Daoy (cell line): ENCODE measurements at places on chromosomes 13 and 19. TPM values are rescaled to one million over a fixed set of nuclear protein-coding genes. Genes with fewer than 3 reads are reported as not detected.

DNA sequence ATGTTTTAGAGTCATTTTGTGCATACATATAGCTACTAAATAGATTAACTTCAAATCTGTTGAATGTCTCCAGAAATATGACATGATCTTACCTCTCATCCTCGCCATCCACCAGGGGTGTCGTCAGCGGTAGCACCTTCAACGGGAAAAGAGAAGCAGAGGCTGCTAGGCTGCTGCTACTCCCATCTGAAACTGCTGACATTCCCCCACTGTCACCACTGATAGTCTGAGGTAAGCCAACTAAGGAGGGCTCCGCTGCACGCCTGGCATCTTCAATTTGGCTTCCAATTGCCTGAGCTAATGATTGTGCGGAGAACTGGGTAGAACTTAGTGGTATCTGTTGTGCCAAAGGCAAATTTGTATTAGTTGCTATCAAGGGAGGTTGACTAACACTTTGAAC lies 3.1 kb downstream of the TSC22D1 start:
- DNase-seq, result no peak

- DNase-seq, result no peak
Observed at GRCh38 chr13:88526186-88526852, 855.1 kb downstream of the SLITRK5 start.

GRCh38 chr19:1508507-1508856 lies 4.3 kb downstream of the ADAMTSL5 start:
- no peak for DNase-seq

GRCh38 chr19:23403581-23404324 lies 8.5 kb upstream of the ZNF91 start:
- DNase-seq, result no peak

- no peak for DNase-seq
Observed at GRCh38 chr13:66534561-66534960, 695.6 kb downstream of the PCDH9 start.

DNA sequence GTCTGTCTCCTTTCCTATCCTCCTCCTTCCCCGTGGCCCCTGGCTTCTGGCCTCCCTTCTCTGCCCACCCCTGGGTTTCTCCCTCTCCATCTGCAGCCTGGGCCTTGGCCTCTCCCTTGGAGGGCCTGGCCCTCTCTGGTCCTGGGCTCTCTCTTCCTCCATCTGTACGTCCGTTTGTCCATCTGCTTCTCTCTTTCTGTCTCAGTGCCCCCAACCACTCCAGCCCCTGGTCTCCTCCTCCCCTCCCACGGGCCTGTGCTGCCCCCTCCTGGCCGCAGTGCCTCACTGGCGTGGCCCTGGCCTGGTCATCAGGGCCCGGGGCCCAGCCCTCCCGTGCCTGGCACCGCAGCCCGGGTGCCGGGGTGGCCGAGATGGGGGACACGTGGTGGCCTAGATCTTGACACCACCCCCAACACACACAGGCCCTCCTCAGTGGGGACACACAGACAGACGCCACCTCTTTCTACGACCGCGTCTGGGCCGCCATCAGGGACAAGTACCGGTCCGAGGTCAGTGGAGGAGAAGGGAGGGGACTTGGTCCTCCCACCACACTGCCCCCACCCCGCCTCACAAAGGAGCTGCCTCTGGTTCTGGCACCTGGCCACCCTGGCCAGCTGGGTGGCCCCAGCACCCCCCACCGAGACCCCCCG lies 11.3 kb downstream of the PRKCSH start:
- peak; percentile 59 for DNase-seq

DNA sequence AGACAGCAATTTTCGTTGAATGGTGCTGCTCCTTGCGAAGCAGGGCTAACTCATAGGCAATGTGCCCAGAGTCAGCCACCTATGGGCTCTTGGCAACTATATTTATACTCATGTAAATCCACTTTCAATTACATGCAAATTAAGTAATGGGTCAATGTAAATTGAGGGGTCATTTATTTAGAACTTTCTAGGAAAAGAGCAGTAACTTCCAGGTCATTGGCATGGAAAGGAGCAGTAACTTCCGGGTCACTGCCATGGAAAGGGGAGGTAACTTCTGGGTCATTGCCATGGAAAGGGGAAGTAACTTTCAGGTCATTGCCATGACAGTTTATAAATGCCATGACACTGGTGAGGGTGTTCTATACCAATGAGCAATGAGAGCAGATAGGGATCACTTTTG lies 11.6 kb downstream of the KLK4 start:
- DNase-seq, result no peak

GRCh38 chr19:19613506-19613905 lies 5.0 kb downstream of the PBX4 start:
- peak; percentile 31 for DNase-seq

DNA sequence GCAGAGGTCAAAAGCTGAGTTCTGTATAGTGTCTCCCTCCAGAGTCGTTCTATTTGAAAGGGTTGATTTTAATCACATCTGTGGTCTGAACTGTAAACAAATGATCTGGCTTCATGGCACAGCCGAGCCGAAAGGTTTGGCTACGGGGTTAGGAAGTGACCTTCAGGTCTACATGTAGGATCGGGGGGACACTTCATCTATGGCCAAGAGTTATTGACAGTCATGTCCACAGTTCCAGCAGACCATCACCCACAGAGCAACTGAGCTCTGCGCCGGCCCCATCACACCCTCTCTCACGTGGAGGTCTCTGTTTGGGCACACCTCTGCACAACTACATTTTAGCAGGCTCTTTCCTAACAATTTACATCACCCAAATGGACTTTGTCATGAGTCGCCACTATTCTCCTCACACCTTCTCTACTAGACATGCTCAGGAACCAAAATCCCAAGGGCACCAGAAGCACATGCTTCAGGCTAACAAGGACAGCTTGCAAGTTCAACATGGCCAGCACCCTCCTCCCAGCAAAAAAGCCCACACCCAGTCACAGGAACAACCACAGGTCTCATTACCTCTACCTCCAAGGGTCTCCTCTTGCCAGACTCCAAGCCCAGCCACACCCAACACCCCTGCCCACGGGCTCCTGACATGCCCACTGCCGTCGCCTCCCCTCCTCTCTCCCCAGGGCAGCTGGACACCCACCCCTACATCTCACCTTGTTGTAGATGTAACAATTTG lies 36.1 kb upstream of the EPHX3 start:
- no peak for DNase-seq

- no peak for DNase-seq
Observed at GRCh38 chr13:38045278-38046048, 175.9 kb upstream of the TRPC4 start.

DNA sequence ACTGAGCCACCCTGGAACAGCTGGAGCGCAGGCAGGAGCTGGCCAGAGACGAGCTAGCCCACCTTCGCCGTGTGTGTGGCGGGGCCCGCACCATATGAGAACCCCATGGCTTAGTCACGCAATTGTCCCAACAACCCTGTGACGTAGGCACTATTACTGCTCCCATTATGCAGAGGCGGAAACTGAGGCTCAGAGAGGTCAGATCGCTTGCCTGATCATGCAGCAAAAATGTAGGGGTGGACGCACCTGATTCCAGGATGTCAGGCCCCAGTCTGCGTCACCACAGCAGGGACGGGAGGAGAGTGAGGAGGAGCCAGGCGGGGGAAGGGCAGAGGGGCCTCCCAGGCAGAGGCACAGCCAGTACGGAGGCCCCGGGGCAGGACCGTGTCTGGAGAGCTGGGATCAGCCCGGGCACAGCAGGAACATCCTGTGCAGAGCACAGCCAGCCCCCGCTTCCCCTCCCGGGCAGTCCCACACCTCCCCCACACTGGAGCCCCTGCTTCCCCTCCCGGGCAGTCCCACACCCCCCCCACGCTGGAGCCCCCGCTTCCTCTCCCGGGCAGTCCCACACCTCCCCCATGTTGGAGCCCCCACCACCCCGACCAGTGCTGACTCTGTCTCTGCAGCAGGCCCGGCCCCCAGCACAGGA lies 16.7 kb downstream of the PIP5K1C start:
- DNase-seq, result peak; percentile 79

GRCh38 chr19:13071444-13072187 lies 31.0 kb downstream of the LYL1 start:
- DNase-seq, result no peak

DNA sequence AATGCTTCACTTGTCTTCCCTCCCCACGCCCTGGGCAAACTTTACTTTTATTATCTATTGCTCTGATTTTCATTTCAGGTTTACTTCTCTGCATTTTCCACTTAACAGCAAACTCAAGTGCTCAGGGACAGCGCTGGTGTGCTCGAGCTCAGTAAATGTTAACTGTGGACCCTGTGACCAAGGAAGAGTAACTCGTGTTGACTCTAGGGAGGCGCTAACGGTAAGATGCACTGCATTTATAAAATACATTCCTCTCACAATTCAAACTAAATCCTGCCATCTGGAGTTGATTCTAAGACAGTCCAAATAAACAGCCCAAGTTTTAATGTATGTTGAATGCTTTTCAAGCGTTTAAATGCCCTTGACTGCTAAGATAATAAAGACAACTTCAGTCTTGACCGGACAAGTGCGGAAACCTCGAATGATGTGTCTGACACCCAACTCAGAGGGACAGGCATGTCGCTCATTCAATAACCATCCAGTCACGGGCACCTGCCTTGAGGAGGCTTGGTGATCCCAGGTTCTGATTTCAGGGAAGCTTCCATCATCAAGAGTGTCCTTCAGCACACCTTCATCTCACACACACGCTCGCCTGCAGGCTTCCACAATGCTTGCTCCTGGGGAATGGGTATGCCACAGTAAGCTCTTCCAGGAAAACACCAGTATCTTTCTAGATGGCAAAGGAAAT lies 93.2 kb downstream of the STK24 start:
- peak; percentile 11 for DNase-seq

GRCh38 chr13:30413842-30414241 lies 8.5 kb upstream of the UBE2L5 start:
- no peak for DNase-seq

DNA sequence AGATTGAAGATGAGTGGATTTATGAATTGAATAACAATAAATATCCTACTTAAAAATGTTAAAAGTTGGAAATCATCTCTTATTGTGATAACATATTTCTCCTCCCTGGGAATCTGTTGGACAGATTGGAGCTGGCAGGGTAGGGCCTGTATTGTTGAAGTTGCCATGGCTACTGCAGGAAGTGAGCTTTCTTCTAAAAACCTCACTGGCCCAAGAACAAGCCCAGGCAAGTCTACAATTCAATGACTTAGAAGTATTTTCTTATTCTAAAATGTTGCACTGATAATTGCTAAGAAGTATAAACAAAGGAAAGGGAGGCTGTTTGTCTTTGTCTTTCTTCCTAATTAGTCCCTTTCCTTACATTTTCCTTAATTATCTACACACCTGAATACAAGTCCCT lies 112.1 kb downstream of the DLEU7 start:
- no peak for DNase-seq

DNA sequence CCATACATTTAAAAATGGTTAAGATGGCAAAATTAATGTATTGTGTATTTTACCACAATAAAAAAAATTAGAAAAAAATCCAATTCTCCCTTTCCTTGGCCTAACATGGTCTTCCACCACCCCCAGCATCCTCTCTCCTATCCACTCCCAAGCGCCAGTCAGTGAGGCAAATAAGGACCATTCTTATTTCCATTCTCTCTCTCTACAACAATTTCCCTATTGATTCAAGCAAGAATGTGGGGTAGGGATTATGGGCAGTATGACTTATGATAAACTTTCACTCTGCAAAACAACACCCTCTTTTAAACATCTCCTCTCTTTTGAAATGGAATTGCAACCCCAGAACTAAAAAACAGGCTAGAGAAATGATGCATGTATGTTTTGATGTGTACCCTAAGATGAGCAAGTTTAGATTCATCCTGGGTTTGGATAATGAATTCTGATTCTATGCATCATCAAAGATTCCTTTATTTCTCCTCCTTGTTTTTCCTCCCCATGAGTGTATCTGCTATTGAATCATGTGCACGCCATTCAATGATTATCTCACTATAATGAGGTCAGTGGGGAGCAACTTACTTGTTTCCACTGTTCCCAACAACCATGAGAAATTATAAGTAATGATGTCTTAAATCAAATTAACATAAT lies 3.5 kb downstream of the STARD13 start:
- no peak for DNase-seq

DNA sequence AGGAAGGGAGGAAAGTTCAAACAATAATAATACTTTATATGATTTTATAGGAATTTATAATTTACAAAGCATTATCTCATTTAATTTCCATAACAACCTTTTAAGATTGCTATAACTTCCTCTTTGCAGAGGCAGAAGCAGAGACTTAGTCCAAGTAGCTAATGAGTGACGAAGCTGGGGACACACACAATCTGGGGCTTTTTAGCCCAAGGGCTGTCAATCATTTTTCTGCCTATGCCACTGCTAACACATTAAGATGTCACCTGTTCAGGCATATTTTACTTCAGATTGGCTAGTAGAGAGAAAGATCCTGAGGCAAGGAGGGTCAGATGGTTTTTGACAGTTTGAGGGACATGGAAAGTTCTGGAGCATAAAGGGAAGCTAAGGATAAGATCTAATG lies 12.6 kb downstream of the SCEL start:
- DNase-seq, result no peak

GRCh38 chr13:93736081-93736480 lies 509.5 kb downstream of the GPC6 start:
- DNase-seq, result no peak

DNA sequence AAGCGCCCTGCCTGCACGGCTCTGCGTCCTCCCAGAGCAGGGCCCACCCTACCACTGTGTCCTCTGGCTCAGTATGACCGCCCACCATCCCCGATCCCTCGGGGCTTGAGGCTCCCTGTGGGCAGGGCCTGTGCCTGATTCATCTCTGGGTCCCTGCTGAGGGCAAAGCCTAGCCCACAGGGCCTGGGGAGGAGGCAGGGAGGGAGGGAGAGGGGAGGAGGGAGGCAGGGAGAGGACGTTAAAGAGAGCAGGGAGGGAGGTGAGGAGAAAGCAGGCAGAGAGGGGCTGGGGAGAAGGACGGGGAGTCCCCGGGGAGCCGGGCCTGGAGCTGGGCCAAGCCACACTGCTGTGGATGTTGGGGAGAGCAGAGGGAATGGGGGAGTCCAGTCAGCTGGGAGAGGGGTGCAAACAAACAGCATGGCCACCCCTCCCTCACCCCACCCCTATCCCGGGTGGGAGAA lies 4.0 kb upstream of the ERFL start:
- no peak for DNase-seq

- DNase-seq, result no peak
Observed at GRCh38 chr19:43499042-43499441, 5.5 kb downstream of the PHLDB3 start.

- no peak for DNase-seq
Observed at GRCh38 chr13:46736541-46737310, 60.2 kb downstream of the ESD start.

TMEM255B gene
- total RNA-seq, result 3.8 and 9.7 TPM in 2 replicates

TMEM147 gene
- total RNA-seq, result 113 and 114 TPM in 2 replicates

YJEFN3 gene
- total RNA-seq, result 1.4 and 2.7 TPM in 2 replicates

LYPD4 gene
- not detected in 2 replicates for total RNA-seq

PAF1 gene
- 43.2 and 56.7 TPM in 2 replicates for total RNA-seq

ZNF534 gene
- 0.86 TPM in 1 of 2 replicates, not detected in the other for total RNA-seq

ZNF610 gene
- total RNA-seq, result 3.8 and 6.5 TPM in 2 replicates

PEAK3 gene
- total RNA-seq, result not detected in 2 replicates

CBLC gene
- not detected in 2 replicates for total RNA-seq

PDX1 gene
- not detected in 2 replicates for total RNA-seq

GDF15 gene
- total RNA-seq, result 5.1 and 7.3 TPM in 2 replicates

SIGLEC10 gene
- not detected in 2 replicates for total RNA-seq

NUFIP1 gene
- 3.6 and 6.0 TPM in 2 replicates for total RNA-seq
